ENCODE measurements at places on chromosomes 16 and 17. TPM values are rescaled to one million over a fixed set of nuclear protein-coding genes. Genes with fewer than 3 reads are reported as not detected.

Gene CACNG5
- total RNA-seq, result not detected

Gene CACNG1
- not detected for total RNA-seq

Gene UTS2R
- not detected for total RNA-seq

Gene NPIPA5
- 6.9 TPM for total RNA-seq

Gene ITGA3
- 85.8 TPM for total RNA-seq

Gene CCL14
- not detected for total RNA-seq

Gene RHBDL3
- total RNA-seq, result 0.10 TPM

Gene DERL2
- 71.8 TPM for total RNA-seq

DNA sequence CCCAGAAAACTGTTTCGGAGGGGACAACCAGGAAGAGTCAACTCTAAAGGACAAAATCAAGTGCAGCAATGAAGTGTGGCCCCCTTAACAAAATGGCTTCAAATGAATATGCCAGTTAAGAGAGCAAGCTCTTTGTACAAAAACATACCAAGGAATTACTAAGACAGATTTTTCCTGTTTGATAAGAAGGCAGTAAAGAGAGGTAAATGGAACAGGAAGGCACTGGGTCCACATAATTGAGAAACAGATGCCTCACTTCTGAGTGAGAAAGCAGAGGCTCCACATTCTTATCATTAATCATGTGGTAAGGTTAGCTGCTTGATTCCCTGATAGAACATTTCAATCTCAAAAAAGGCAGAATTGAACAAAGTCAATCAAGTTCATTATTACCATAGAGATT is 44.9 kb downstream of the MBTD1 start:
- H3K4me3 ChIP-seq, result no peak overlapping the region
- H3K36me3 ChIP-seq, result peaks cover 17% of the 10 kb centered on the region
- no peak for DNase-seq
- H3K4me1 ChIP-seq, result no peaks in the 10 kb centered on the region

GRCh38 chr16:51982715-51983680 is 563.9 kb downstream of the TOX3 start:
- no peak for DNase-seq
- peaks cover 6% of the 10 kb centered on the region for H3K27me3 ChIP-seq
- no peaks in the 10 kb centered on the region for H3K4me1 ChIP-seq
- no peak overlapping the region for H3K4me3 ChIP-seq
- H3K27ac ChIP-seq, result no peak overlapping the region

GRCh38 chr16:55101026-55101425 is 170.4 kb downstream of the IRX5 start:
- no peak overlapping the region for H3K4me3 ChIP-seq
- peaks cover 6% of the 10 kb centered on the region for H3K27me3 ChIP-seq
- no peak overlapping the region for H3K27ac ChIP-seq
- H3K36me3 ChIP-seq, result no peaks in the 10 kb centered on the region

DNA sequence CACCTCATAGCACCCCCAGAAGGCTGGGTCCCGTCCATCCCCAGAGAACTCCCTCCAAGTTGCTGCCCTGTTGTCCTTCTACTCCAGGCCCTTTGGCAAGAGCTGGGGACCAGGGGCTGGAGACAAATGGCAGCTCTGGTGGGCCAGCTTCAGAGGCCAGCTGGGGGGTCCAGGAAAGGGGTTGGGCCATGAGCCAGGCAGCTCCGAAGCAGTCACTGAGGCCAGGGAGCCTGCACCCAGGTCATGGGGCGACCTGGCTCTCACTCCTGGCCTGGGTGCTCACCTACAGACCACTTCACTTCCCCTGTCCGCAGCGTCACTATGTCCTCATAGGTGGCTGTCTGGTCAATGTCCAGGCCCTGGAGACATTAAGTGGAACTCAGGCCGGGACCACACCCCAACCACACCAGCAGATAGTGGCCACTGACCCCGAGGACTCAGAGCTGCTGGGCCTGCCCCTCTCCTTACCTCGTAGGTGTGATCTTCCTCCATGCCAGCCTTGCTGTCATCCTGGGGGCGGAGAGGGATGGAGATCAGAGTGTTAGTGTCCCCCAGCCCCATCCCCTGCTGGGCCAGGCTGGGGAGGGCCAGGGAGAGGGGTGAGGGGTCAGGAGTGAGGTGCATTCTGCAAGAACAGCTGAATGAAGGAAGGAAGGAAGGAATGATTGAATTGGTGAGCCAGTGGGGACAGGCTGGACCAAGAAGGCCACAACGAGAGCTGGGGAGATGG is 3.0 kb downstream of the CD79B start:
- no peaks in the 10 kb centered on the region for H3K27me3 ChIP-seq
- H3K27ac ChIP-seq, result no peak overlapping the region
- no peak overlapping the region for H3K4me3 ChIP-seq

GRCh38 chr16:27102701-27103575 is 36.2 kb downstream of the C16orf82 start:
- no peak overlapping the region for H3K4me3 ChIP-seq
- no peak overlapping the region for H3K27ac ChIP-seq
- peaks cover under 1% of the 10 kb centered on the region for H3K4me1 ChIP-seq
- peaks cover 9% of the 10 kb centered on the region for H3K27me3 ChIP-seq
- DNase-seq, result no peak
- no peaks in the 10 kb centered on the region for H3K36me3 ChIP-seq

- no peak overlapping the region for H3K27ac ChIP-seq
- peaks cover 7% of the 10 kb centered on the region for H3K4me1 ChIP-seq
- peaks cover 3% of the 10 kb centered on the region for H3K27me3 ChIP-seq
- DNase-seq, result no peak
- no peak overlapping the region for H3K4me3 ChIP-seq
Observed at GRCh38 chr17:1625581-1625980, 3.1 kb downstream of the SLC43A2 start.

DNA sequence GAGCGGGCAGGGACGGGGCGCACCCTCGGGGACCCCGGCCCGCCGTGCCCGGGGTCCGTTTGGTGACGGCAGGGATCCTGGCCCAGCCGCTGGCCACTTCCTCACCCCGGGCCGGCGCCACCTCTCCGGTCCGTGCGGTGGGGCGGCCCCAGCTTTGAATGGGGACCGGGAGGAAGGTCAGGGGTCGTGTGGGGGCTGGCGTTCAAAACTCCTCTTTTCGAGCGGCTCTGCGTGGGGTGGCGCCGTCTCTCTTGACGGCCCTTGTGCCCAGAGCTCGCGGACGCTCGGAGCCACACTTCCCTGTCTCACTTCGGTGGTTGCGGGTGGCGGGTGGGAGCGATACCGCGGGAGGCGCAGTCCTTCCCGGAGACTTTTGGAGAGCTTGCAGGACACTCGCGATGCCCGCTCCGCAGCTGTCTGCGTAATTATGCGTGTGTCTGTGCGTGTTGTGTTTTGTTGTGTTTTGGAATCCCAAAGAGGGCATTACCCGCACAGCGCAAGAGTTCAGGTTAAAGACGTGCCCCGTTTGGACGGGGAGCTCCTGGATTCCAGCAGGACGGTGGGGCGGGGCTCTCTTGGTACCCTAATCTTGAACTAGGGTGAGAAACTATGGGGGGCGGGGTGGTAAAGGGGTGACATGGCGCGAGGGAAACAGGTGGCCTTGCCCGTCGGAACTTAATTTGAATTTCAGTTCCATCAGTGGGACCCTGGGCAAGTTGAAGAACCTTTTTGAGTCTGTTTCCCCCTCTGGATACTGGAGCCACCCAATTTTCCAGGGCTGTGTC is 637 bp downstream of the PLCG2 start:
- H3K36me3 ChIP-seq, result no peaks in the 10 kb centered on the region
- H3K4me1 ChIP-seq, result peaks cover 7% of the 10 kb centered on the region

DNA sequence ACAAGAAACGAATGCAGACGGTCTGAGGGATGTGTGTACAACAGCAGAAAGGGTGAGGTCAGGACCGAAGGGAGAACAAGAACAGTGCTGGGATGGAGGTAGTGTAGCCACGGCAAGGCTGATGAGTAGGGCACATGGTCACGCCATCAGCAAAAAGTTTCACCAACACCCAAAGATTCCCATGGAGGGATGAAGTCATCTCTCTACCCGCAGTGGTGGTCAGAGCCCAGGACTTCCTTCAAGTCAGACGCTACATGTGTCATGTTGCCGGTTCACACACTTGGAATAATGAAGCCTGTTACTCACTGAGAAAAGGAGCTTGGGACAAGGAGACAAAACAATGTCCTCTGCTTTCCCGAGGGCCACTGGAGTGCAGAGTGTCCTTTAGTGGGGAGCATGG is 79.7 kb downstream of the SALL1 start:
- H3K4me1 ChIP-seq, result no peaks in the 10 kb centered on the region
- H3K27ac ChIP-seq, result no peak overlapping the region
- no peaks in the 10 kb centered on the region for H3K36me3 ChIP-seq
- H3K4me3 ChIP-seq, result no peak overlapping the region
- H3K27me3 ChIP-seq, result peaks cover 6% of the 10 kb centered on the region

DNA sequence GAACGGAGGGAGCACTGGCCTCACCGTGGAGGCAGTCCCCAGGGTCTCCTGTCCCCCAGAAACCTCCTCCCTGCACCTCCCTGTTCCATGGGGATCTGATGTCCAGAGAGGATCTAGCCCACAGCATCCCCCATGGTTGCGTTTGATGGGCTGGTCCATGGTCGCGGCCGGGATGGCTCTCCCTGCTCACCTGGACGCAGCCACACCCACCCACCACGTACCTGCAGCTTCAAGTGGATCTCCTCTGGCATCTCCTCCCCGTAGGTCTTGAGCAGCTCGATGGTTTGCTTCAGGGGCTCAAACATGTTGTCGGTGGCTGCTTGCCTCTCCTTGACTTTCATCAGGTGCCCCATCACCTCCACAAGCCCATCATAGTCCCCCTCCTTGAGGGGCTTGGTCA is 47.9 kb downstream of the DNAH17 start:
- H3K36me3 ChIP-seq, result no peaks in the 10 kb centered on the region
- H3K27ac ChIP-seq, result no peak overlapping the region
- no peaks in the 10 kb centered on the region for H3K27me3 ChIP-seq
- DNase-seq, result peak; percentile 68
- H3K4me1 ChIP-seq, result peaks cover 3% of the 10 kb centered on the region

GRCh38 chr16:23739516-23739915 is 15.3 kb upstream of the CHP2 start:
- no peak overlapping the region for H3K4me3 ChIP-seq
- no peaks in the 10 kb centered on the region for H3K4me1 ChIP-seq
- H3K27me3 ChIP-seq, result peaks cover 17% of the 10 kb centered on the region

DNA sequence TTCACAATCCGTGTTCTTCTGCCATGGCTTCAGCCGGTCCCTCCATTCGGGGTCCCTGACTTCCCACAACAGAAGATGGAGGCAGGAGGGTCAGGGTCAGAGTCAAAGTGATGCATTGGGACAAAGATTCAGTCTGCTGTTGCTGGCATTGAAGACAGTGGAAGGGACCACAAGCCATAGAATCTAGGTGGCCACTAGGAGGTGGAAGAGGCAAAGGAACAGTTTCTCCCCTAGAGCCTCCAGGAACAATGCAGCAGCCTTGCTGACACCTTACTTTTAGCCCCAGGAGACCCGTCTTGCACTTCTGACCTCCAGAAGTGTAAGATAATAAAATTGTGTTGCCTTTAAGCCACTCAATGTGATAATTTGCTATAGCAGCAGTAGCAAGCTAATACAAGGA is 55.9 kb downstream of the MFSD11 start:
- no peak overlapping the region for H3K4me3 ChIP-seq
- no peak for DNase-seq
- no peaks in the 10 kb centered on the region for H3K27me3 ChIP-seq

DNA sequence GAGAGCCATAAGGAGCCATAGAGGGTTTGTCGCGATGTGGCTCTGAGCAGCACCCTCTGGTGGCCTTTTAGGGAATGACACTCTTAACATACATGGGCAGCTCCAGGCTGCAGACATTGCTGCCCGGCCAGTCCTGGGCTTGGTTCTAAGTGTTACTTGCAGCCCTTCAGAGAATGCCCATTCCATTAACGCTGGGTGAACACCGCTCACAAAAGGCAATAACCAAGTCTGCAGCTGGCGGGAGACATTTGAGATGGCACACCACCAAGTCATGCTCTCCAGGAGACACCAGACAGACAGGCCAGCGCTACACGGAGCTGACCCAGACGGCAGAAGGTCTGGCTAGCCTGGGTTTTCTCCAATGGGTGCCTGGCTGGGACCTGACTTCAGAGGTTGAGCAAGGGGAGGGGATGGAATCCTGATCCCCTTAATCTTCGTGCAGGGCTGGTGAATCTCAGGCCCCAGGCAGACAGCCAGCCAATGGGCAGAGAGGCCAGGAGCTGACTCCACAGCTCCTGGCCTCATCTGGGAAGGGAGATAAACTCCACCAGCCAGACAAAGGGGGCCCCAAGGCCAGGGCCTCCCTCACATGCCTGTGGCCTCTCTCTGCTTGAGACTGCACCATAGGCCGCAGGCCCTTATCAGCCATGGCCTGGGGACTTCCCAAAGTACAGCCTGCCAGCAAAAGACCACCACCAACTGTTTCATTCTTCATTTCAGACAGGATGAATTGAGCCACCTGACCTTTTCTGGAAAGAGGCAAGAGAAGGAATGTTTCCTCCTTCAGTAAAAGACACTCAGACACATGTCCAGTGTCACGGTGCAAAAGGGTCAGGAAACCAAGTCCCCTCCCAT is 58.8 kb downstream of the ZDHHC7 start:
- H3K36me3 ChIP-seq, result no peaks in the 10 kb centered on the region
- H3K27me3 ChIP-seq, result no peaks in the 10 kb centered on the region
- no peak overlapping the region for H3K27ac ChIP-seq
- DNase-seq, result no peak
- H3K4me1 ChIP-seq, result peaks cover 12% of the 10 kb centered on the region

GRCh38 chr17:35192708-35193107 is 1.5 kb downstream of the SLC35G3 start:
- H3K27me3 ChIP-seq, result peaks cover 9% of the 10 kb centered on the region
- no peak overlapping the region for H3K4me3 ChIP-seq
- no peak overlapping the region for H3K27ac ChIP-seq
- no peak for DNase-seq
- peaks cover 6% of the 10 kb centered on the region for H3K4me1 ChIP-seq
- H3K36me3 ChIP-seq, result no peaks in the 10 kb centered on the region
